ENCODE measurements at places on chromosomes 3 and 15.
A peak's percentile ranks its signal among the peaks of the same experiment; 100 is the strongest.

- DNase-seq = no peak
Observed at GRCh38 chr3:52498137-52499054, 3.3 kb downstream of the STAB1 start.

- no peak for DNase-seq
Observed at GRCh38 chr3:107870096-107870495, 220.7 kb downstream of the CD47 start.

GRCh38 chr3:195550723-195551122 lies 7.6 kb upstream of the PPP1R2 start:
- DNase-seq = no peak

DNA sequence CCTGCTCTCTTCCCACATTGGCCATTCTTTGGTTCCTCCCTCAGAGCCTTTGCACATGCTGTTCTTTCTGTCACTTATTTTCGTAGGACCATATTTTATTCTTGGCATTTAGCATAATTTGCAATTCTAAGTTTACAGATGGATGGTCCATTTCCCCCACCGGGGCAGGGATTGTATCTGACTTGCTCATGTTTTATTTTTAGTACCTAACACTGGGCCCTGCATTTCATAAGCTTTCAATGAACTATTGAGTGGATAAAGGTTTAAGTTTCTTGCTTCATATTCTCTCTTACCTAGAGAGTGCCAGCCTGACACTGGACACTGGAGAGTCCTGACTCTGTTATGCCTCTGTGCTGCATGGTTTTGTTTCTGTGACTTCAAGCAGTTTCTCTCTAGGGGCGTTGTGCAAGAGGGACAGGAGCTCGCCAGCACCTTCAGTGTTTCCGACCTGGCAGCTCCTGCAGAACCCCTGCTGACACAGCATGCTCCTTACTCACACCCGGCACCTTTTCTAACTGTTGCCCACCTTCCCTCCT lies 87.4 kb downstream of the FLNB start:
- DNase-seq = no peak

- no peak for DNase-seq
Observed at GRCh38 chr15:52421029-52421428, 107.7 kb downstream of the MYO5A start.

DNA sequence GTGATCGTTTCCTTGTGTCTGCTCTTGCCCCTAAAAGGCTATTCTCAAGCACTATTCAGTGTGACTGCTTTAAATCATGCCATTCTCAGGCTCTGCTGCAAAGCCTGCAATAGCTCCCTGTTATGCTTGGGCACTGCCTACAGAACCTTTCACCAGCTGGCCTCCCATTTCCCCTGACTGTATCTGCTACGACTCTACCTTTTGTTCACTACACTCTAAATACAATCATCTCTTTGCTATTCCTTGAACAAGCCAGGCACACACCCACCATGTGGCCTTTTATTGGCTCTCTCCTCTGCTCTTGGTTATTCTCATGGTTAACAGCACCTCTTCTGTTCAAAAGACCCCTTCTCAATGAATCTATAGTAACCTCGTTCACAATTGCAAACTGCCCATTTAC lies 29.6 kb upstream of the FNDC3B start:
- no peak for DNase-seq

DNA sequence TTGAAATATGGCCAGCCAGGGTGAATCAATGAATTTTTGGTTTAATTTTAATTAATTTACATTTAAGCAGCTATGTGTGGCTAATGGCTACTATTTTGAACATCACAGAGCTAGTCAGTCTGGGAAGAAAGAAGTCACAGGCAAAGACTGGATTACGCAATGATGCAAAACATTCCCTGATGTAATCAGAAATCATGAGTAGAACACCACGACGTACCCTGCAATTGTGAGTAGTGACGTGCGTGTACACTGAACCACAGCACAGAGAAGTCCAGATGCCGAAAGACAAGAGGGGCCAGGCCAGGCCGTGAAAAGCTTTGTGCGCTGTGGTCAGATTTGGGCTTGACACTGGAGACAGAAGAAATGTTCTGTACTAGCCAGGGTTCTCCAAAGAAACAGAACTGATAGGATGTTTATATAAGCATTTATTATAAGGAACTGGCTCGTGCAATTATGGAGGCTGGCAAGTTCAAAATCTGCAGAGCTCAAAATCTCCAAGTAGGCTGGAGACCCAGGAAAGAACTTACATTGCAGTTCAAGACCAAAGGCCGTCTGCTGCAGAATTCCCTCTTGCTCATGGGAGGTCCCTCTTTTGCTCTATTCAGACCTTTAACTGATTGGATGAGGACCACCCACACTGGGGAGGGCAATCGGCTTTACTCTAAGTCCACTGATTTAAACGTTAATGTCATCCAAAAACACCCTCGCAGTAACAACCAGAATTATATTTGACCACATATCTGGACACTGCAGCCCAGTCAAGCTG lies 44.6 kb downstream of the SH3BP5 start:
- no peak for DNase-seq

- DNase-seq = no peak
Observed at GRCh38 chr15:39581793-39582285, 960 bp downstream of the THBS1 start.

DNA sequence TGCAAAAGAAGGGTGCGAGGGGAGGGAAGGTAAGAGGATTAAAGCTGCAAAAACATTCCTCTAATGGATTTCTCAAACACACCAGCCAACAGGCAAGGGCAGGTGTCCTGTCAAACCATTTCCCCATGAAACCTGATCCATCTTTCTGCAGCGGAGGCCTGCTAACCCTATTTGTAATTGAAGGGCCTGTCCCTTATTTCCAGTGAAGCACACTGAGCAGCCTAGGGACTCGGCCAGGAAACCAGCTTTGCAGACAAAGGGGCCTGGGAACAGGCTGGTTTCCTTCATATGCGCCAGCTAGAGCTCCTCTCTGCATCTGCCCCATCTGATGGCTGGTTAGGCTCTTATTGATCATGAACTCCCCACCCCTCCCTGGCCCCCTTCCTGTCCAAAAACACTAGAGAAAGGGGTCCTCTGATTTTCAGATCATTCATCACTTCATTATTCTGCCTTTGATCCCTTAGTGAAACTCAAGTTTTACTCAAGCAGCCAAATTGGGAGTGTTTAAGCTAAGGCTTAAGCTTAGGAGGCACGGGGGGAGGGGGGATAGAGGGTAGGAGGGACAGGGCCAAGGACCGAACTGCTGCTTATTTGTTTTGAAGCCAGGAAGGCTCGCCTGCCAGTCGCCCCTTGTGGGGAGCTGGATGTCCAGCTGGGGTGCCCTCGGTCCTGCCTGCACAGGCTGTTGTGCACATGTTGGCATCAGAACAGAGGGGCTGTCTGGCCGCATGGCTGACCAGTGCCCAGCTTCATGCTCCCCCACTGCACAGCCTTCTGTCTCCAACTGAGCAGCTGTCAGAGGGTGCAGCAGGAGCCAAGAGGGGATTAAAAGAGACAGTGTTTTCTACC lies 53.1 kb downstream of the BOC start:
- no peak for DNase-seq

- no peak for DNase-seq
Observed at GRCh38 chr3:184889312-184889904, 77.4 kb downstream of the VPS8 start.

GRCh38 chr3:61858054-61858453 lies 296.7 kb downstream of the PTPRG start:
- no peak for DNase-seq

DNA sequence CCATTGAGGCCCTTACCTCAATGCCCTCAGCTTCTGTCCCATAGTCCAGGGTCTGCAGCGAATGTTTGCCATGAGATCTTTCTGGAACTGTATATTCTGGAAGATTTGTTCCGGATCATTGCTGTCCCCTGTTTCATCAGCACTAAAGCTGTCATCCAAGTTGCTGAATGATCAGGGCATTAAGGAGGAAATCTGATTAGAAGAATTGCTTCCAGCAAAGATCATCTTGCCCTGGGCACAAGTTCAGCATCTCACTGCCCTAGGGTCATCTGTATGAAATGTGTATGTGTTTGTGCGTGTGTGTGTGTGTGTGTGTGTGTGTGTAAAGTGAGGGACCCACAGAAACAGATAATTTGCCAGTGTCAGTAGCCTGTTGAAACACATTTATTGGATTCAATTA lies 1.4 kb downstream of the TMC3 start:
- no peak for DNase-seq

- no peak for DNase-seq
Observed at GRCh38 chr3:140143367-140144069, 208.5 kb downstream of the CLSTN2 start.

DNA sequence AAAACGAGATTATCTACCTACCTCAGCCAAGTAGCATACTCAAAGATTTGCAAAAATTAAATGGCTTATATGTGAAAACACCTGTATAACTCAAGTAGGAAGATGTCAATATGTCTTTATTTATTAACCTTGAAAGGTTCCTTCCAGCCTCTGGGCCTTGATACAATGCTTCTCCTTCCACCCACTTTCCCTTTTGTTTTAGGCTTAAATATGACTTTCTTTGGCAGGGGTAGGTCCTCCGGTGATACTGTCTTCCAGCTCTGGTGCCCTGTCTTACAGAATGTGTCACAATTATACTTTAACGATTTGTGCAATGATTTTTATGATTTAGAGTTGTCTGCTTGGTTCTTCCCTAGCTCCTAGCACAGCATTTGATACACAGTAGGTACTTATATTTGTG lies 4.1 kb downstream of the LINS1 start:
- no peak for DNase-seq

- DNase-seq = peak; percentile 29
Observed at GRCh38 chr15:88331291-88331690, 74.8 kb upstream of the NTRK3 start.

GRCh38 chr3:51927061-51927977 lies 14.4 kb downstream of the RRP9 start:
- no peak for DNase-seq

GRCh38 chr15:80677041-80677440 lies 18.1 kb upstream of the ABHD17C start:
- DNase-seq = no peak

DNA sequence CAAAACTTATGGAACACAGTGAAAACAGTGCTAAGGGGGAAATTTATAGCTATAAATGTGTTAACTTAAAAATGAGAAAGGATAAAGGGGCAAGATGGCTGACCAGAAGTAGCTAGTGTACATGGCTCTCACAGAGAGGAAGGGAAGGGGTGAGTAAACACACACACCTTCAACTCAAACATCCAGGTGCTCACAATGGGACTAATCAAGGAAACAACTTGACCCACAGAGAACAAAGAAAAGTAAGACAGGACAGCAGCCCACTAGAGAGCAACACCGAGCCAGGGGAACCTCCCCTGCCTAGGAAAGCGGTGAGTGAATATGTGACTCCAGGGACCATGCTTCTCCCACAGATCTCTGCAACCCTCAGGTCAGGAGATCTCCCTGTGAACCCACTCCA lies 85.0 kb upstream of the UBP1 start:
- no peak for DNase-seq

GRCh38 chr3:9976721-9977709 lies 9.6 kb downstream of the EMC3 start:
- peak; percentile 25 for DNase-seq

DNA sequence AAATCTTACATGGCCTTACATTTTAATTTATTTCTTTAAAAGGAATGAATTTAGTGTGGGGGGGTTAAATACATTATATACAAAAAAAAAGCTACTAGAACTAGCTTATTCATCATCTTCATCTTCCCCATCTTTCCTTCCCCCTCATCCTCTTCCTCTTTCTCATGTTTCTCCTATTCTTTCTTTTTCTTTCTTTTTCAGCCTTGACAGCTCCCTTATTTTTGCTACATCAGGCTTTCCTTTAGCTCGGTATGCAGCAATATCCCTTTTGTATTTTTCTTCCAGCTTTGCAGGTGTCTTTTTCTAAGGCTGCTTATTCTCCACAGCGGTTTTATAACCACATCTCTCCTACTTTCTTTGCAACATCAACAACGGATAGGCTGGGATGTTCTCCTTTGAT lies 41.3 kb upstream of the PDE8A start:
- no peak for DNase-seq

- no peak for DNase-seq
Observed at GRCh38 chr3:179973931-179974361, 62.8 kb downstream of the PEX5L start.

DNA sequence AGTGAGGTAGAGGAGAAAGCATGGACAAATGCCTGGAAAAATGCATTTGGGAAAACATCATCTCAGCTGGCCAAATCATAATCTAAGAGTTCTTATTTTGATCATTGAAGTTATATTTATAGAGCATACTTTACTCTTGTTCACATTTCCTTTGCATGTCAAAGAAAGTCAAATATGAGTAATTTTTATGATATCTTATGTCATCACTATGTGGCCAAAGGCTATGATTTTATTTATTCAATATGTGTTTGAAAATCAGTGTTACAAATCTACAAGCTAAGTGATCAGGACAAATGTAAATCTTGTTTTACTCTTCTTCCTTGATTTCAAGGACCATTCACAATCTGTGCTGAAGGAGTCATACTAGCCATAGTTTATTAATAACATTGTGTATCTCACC lies 237.2 kb upstream of the DPH6 start:
- no peak for DNase-seq

DNA sequence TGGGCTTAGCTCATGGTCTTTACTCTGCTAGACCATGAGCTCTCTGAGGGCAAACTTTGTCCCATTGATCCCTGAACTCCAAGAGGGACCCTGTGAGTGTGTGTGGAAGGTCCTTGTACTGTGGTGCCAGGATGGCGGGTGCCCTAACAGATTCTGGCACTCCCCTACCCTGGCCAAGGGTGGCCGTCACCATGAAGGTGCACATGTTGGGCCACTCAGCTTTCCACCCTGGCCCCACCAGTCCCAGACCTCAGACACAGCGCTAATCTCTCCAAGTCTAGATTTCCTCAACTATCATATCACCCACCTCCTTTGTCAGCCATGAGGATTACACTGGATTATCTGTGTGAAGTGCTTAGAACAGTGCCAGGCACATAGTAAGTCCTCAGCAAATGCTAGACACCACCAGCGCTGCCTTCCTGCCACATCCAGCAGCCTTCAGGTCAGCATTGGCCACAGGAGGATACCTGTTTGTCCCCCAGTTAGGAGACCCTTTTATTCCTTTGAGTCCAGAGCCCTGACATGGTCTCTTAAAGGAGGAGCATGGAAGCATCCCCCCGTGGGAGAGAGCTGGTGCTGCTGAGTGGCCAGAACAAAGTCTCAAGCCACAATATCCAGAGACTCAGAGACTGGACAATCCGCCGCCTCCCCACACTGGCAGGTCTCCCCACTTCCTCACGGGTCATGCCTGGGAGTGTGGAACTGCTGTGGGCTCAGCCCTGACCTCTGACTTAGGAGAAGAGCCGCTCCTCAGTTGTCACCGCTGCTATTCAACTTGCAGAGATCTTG lies 44.5 kb upstream of the SLCO2A1 start:
- DNase-seq = no peak

DNA sequence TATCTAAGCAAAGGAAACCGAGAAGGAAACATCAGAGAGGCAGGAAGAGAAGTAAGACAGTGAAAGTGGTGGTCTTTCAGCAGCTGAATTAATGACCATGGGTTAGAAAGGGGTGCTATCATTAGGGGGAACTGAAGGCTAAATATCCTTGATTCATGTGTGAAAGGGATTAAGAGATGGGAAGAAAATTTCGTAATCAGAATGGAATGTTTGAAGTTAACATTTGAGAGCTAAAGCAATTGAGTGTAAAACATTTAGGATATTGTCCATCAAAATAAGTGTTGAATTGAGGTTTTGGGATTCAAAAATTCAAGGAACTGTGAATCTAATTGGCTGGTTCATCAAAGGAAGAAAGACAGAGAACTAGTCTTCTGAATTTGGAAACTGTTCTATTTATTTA lies 4.1 kb upstream of the ECT2 start:
- DNase-seq = no peak

GRCh38 chr15:70355275-70355795 lies 257.6 kb upstream of the TLE3 start:
- no peak for DNase-seq

Data from stimulated activated CD4-positive, alpha-beta T cell treated with anti-CD3 and anti-CD28 coated beads, Interleukin-4, amount 100 ng/mL, for 24 hours (primary cell).